ENCODE measurements at places on chromosomes 7 and 10. TPM values are rescaled to one million over a fixed set of nuclear protein-coding genes. Genes with fewer than 3 reads are reported as not detected.

DNA sequence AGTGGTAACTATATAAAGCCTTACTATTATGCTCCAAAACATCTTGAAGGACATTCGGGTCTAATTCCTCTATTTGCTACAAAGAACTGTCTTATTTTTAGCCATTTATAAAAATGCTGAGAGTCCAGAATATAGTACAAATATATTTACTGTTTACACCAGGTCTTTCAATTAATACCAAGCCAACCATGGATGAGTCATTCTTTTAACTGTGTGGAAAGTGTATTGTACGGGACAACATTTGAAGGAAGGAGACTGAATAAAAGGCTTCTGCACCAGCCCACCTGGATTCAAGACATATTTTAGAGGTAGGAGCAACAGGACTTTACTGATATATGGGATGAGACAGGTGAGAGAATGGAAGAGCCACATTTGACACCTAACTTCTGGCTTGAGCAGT lies 35.4 kb downstream of the MASTL start:
- DNase-seq: no peak

- no peak for DNase-seq
Measured at GRCh38 chr10:38600146-38600545, 506.0 kb downstream of the ZNF37A start.

- no peak for DNase-seq
Measured at GRCh38 chr10:101446071-101446470, 92.1 kb downstream of the BTRC start.

DNA sequence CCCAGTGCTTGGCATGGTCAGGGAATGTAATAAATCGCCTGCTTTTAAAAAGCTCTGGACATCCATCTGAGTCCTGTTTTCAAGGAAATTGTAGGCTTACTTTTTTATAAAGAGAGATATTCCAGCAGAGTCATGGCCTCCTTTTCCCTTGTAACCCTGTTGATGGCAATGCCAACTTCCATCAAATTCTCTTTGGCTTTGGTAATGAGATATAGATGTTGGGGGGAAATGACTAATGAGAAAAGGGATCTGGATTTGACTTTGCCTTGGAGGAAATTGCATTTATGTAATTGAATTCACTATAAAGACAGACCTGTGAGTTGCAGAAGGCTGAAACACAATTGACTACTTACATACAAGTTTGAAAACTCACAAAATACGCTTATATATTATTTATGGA lies 347.5 kb downstream of the GPR158 start:
- no peak for DNase-seq

- no peak for DNase-seq
Measured at GRCh38 chr7:28447071-28447470, 34.8 kb downstream of the CREB5 start.

MACC1 gene
- total RNA-seq: 61.7 TPM
